Right renal cortex interstitium (tissue), 3 donors: ENCODE measurements at places on chromosomes 12 and 14. TPM values are rescaled to one million over a fixed set of nuclear protein-coding genes. Genes with fewer than 3 reads are reported as not detected.

DNA sequence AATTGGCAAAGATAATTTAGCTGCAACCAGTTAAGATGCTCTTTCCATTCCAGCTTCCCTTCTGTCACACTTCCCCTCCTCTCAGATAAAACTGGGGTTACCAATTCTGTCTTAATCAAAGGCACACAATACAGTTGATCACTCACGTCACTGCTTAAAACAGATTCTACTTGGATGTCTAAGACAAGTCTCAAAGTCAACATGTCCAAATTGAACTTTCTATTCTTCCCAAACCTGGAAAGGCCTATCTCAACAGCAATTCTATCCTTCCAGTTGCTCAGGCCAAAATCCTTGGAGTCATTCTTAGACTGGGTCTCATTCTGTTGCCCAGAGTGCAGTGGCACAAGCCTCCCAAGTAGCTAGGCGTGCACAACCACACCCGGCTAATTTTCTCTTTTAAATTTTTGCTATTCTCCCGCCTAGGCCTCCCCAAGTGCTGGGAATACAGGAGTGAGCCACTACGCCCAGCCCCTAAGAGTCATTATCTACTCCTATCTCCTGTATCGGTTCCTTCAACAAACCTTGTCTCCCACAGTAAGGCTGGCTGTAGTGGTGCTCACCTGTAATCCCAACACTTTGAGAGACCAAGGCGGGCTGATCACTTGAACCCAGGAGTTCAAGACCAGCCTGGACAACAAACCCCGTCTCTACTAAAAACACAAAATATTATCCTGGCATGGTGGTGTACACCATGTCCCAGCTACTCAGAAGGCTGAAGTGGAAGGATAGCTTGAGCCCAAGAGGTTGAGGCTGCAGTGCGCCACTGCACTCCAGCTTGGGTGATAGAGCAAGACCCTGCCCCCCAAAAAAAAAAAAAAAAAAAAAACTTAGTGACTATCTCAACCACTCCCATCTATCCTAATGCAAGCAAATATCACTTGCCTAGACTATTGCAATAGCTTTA is 4.7 kb downstream of the RPS29 start:
- DNase-seq, result no peak

GRCh38 chr12:25768151-25768550 is 190.3 kb upstream of the RASSF8 start:
- no peak for DNase-seq

DNA sequence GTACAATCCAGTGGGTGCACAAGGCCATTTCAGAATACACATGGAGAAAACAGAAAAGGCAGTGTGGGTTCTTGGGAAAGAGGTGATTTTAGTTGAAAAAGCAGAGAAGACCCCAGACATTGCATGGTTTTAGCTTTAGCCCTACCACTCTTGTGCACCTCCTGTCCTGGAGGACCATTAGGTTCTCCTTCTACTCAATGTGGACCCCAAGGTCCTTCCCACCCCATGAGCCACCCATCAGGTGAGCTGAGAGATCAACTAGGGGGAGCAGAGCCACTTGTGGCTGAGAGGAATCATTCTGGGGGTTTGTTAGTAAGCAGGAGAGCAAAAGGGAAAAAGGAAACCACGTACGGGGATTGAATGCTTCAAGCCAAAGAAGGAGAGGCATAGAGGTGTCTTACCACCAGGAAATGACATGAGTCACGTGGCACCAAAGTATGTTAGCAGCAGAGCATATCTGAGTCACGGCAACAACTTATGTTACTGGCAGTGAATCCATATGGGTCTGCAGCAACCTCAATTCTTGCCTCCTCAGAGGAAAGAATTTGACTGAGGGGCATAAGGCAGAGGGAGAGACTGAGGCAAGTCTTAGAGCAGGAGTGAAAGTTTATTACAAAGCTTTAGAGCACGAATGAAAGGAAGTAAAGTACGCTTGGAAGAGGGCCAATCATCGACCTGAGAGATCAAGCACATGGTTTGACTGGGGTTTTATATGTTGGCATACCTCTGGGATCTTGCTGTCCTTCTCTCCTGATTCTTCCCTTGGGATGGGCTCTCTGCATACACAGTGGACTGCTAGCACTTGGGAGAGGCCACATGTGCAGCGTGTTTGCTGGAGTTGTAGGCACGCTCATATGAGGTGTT is 73.9 kb downstream of the HSD17B6 start:
- DNase-seq, result no peak

NXPH4 gene
- 2.4 TPM for polyA plus RNA-seq

CCDC77 gene
- 22.5 TPM for polyA plus RNA-seq

DNA sequence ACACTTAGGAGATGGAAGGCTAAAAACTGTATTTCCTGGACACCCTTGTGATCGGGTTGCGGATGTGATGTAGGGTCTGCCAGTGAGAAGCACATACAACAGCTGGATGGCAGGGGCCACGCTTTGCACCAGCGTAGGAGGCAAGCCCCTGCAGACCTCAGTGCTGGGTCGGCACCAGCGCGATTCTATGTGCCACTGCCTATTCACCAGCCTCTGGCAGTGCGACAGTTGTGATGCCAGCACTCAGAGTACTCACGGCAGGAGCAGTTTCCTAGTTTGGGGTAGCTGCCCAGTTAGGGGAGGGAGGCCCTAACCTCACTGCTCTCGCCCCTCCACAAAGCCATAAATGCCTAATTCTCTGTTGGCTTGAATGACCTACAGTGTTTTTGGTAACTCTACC is 31.6 kb downstream of the SPTLC2 start:
- DNase-seq, result no peak

DPPA3 gene
- not detected for polyA plus RNA-seq

CCDC38 gene
- polyA plus RNA-seq, result 0.21 TPM

DNA sequence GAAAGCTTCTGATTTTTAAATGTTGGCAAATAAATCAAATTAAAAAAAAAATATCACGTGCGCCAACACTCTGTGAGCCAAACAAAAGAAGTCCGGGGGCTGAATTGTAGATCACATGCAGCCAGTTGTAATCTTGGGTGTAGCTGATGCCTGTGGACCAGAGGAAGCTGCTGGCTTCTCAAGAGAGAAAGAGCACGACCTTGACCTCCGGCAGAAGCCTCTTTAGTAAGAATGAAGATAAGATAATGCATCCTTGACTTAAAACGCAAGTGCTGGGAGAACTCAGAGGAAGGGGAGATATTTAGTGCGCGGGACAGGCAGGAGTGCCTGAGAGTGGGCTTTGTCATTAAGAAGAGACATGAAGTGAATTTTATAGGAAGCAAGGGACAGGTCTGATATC is 162.8 kb upstream of the TBX3 start:
- no peak for DNase-seq

GRCh38 chr12:57142121-57142520 is 5.3 kb downstream of the LRP1-AS start:
- no peak for DNase-seq

TCL1A gene
- 0.85 TPM for polyA plus RNA-seq

GRCh38 chr14:98298481-98299244 is 973.3 kb downstream of the BCL11B start:
- no peak for DNase-seq

- DNase-seq, result no peak
Measured at GRCh38 chr12:88985011-88985410, 367.3 kb downstream of the DUSP6 start.

DNA sequence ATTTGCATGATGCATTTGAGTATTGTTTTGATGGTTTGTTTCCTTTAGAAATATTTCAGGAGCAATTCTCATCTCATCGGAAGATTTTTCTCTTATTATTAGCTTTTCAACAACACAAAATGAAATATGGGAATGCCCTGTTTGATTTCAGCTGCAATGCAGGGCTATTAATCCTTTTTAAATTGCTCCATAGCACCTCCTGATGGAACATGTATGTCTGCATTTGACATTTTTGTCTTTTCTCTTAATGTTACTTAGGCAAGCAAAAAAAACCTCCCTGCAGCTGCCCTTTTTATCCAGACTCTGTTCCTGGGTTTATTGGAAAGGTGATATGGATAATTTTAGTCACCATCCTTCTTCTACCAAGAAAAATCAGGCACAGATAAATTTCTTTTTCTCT is 895.8 kb downstream of the RPS29 start:
- no peak for DNase-seq

DNA sequence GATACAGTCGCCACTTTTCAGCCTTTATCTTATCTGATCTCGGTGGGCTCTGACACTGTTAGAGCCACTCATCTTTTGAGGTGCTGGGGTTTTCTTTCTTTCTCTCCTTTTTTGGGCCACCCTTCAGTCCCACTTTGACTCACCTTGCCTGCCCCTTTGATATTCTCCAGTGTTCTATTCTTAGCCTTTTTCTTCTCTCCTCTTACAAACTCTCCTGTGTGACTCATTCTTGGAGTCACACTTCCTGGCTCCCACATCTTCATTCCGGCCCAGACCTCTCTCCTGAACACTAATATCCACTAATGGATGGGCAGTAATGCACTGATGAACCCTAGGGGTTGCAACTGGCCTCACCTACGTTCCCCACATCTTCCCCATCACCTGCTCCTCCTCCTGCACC is 2.2 kb upstream of the DCD start:
- DNase-seq, result no peak

SLC17A8 gene
- 0.53 TPM for polyA plus RNA-seq

ADAMTS20 gene
- polyA plus RNA-seq, result 0.76 TPM

DNA sequence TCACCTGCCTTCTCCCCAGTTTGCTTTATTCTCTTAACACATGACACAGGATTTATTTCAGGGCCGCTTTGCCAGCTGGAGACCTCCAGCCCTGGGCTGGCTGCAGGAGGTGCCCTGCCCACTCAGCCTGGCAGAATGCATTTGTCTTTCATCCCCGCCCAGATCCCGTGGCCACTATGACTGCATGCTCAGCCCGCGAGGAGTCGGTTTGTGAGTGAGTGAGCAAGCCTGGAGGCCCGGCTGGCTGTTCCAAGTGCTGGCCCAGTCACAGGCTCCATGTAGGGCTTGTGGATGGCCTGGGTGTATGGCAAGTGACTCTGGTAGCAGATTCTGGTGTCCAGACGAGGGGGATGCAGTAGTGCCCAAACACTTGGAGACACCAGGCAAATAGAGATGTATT is 2.1 kb downstream of the TDP1 start:
- no peak for DNase-seq

GRCh38 chr12:6963016-6963731 is 7.3 kb downstream of the PHB2 start:
- no peak for DNase-seq

MSI1 gene
- polyA plus RNA-seq, result 15.8 TPM

- no peak for DNase-seq
Measured at GRCh38 chr12:124111006-124111405, 138.0 kb downstream of the ZNF664 start.

DNA sequence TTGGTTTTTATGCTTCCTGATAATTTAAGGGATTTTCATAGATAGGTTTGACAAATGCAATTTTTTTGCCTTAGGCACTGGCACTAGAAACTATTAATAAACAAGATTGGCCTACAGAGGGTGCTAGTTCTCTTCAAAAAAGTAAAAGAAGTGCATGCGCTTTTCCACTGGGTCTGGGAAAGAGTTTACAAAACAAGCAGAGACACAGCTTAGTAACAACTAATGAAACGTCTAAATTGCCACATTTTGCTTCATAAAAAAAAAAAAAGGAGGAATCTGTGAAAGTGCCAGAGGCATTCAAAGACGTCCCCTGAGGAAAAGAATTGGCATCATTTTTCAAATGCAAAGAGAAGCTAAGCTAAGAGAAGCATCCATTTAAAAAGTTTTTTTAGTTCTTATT is 58.3 kb upstream of the EEA1 start:
- DNase-seq, result peak; percentile 61

GRCh38 chr12:65500091-65500900 is 221.8 kb downstream of the MSRB3 start:
- no peak for DNase-seq

DACT1 gene
- 35.5 TPM for polyA plus RNA-seq

- no peak for DNase-seq
Measured at GRCh38 chr14:104856157-104856868, 8.8 kb upstream of the CEP170B start.

IGF1 gene
- polyA plus RNA-seq, result 5.3 TPM
